ENCODE measurements at places on chromosomes 7 and 10.
A peak's percentile ranks its signal among the peaks of the same experiment; 100 is the strongest.

GRCh38 chr7:51430480-51431086 lies 114.0 kb upstream of the COBL start:
- peak; percentile 2 for DNase-seq

DNA sequence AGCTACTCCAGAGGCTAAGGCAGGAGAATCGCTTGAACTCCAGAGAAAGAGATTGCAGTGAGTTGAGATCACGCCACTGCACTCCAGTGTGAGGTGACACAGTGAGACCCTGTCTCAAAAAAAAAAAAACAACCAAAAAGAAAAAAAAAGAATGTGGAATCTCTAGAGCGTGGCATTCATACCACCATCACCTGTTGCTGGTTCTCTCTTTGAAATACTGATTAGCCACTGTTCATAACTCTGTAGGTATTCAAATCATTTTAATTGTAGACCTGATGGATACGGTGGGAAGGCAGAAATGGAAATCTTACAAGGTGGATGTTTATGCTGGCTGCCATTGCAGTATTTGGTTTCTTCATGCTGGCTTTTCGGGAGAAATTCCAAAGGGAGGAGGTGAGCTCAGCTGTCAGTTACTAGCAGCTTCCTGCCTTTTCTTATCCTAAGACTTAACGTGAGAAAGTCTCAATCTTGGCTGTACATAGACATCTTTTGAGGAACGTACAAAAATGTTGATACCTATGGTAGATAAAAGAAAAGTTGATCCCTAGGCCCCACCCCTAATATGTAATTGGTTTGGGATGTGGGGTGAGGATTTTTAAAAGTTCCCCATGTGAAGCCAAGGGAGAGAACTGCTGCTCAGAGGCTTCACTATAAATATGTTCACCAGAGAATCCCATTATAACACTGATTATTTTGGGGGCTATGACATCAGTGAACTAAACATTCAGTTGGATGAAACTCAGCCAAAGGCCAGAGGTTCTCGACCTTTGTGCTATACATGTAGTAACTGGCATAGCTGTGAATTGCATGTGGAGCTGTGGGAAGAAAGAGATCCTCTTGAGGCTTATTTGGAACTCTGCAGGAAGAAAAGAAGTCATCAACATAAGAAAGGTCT lies 26.9 kb upstream of the MKLN1 start:
- no peak for DNase-seq

DNA sequence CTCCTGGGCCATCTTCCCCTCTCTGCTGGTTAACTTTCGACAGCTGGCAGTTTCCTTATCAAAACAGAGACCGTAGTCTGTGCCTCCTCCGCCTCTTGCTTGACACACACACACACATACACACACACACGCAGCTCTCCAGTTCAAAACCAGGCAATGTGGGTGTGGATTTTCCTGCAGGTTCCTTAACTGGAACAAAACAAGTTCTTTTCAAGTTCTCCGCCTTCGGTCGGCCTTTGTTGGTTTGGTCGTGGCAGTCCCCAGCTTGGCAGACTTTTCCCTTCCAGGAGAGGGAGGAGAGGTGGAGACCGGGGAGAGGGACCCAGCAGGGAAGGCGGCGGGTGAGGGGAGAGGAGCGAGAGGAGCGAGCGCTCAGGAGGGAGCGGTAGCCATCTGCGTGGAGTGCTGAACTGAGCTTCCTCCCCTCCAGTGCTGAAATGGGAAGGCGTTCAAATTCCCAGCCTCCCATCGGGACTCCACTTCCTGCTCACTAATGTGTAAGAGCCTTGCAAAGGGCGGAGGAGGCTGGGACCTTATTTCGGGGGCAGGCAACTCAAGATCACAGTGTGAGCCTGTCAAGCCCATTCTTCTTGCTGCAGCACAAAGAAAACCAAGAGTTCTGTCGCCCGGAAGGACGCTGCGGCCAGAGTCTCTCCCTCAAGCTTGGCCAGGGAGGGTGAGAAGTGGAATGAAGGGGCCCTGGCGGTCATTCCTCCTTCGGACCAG lies 120.6 kb downstream of the PRPF18 start:
- DNase-seq, result no peak

- DNase-seq, result no peak
These were observed 12.6 kb upstream of the OPALIN start for GRCh38 chr10:96371356-96371755.

DNA sequence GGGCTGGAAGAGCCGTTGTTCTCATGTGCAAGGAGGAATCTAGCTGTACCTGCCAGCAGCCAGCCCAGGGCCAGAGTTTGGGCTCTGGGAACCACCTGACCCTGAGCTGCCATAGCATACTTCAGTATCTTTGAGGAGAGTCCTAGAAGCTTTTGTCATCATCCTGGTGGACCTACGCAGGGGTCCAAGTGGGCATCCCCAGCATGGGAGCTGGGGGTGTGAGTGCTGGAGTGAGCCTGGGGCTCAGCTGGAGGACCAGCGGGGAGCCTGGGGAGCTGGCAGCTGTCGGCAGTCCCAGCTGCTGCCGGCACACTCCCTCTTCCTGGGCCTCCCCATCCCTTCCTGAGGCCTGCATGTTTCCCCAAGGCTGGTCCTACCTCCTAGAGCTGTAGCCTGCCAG lies 32.5 kb downstream of the C10orf105 start:
- no peak for DNase-seq

- DNase-seq, result no peak
These were observed 75.6 kb downstream of the MYOF start for GRCh38 chr10:93406364-93407145.

DNA sequence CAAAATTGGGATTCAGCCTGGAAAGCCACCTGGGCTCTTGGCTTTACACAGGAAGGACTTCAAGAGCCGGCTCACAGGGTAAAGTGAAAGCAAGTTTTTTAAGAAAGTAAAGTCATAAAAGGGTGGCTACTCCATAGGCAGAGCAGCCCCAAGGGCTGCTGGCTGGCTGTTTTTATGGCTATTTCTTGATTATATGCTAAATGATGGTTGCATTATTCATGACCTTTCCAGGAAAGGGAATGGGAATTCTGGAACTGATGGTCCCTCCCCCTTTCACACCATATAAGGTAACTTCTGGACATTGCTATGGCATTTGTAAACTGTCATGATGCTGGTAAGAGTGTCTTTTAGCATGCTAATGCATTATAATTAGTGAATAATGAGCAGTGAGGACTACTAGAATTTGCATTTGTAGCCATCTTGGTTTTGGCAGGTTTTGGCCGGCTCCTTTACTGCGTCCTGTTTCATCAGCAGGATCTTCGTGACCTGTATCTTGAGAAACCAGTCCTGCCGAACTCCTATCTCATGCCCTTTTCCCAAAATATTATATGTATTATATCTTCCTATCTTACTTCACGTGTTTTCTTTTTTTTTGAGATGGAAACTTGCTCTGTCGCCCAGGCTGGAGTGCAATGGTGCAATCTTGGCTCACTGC lies 80.5 kb downstream of the HECW1 start:
- DNase-seq, result no peak

- no peak for DNase-seq
These were observed 356.4 kb downstream of the ANKRD7 start for GRCh38 chr7:118580743-118581382.

- DNase-seq, result no peak
These were observed 631.0 kb downstream of the AUTS2 start for GRCh38 chr7:70229242-70229641.

DNA sequence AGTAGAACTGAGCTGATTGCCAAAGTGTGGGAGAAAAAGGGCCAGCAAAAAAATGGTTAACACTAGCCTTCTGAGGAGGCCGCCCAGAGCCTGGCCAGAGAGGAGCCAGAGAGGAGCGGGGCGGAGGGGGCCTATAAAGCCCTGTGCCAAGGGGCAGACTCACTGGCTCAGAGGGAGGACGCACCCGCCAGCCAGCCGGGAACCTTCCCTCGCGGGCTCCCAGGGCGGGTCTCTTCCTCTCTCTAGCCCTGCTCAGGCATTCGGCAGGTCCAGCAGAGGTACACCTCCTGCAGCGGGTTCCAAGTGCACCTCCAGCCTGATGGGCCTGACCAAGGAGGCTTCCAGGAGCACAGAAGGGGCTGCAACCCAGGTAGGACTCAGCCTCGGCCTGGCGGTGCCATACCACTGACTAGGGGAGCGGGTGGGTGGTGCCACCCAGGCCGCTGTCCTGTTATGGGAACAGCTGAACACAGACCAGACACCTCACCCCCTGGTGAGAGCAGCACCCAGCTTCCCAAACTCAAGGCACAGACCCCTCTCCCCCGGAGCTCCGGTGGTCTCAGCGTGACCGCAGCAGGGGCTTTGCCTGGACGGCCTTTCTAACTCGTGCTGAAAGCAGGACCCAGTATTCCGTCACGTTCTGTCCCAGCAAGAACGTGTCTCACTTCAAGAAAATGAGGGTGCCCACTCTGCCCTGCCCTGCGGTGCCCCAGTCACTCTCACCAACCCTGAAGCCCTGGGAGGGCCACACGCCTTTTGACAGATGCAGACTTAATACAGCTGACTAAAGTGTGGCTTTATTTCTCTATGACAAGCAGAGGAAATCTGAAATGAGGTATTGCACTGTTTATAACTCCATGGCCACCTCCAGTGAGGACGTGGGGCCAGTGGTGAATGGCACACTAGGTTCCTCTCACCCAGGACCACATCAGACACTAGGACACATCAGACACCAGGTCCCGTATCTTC lies at the start of gene GPER1:
TSS of gene GPER1 (plus strand) at position 162 of the 969 bp plus-strand sequence. CDS start 3,616 bp downstream, outside the sequence.
- DNase-seq, result no peak

DNA sequence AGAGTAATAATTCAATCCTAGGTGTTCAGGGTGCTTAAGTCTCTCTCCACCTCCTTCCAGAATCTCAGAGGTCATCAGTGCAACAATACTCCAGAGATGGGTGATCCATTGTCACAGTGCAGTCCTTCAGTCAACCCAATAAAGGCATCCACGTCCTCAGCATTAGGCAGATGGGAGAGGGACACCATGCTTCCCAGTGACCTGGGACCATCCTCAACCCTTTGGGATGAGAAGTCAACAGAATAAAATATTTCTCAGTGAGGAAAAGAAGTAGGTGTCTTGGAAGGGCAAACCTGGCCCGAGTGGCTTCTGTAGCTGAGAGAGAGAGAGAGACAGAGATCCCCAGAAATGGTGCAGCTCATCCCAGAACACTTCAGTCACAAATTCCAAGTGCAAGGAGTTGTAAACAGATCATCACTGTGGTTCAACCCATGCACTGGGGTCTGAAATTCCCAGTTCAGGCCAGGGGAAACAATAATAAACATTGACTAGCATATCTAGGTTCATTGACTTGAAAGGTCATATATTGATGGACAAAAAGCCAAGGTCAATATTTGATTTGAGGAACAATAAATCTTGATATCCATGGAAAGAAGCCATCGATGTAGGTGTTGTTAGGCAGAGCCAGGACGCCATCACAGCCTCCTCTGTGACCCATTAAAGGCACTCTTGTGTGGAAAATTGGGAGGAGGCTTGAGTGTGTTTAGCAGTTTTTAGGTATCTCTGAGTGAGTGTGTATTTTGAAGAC lies 256.0 kb upstream of the ZMIZ1 start:
- no peak for DNase-seq

GRCh38 chr10:108757946-108758345 lies 1165.4 kb downstream of the XPNPEP1 start:
- no peak for DNase-seq

GRCh38 chr7:106312099-106312871 lies 27.5 kb upstream of the NAMPT start:
- no peak for DNase-seq

- DNase-seq, result no peak
These were observed 172.3 kb downstream of the CACNB2 start for GRCh38 chr10:18312374-18313139.

- DNase-seq, result no peak
These were observed 549.1 kb downstream of the NXPH1 start for GRCh38 chr7:8982338-8982992.

GRCh38 chr7:99789441-99790070 lies 5.6 kb upstream of the CYP3A4 start:
- DNase-seq, result no peak

- no peak for DNase-seq
These were observed 5.1 kb upstream of the CYP26A1 start for GRCh38 chr10:93068411-93069244.

DNA sequence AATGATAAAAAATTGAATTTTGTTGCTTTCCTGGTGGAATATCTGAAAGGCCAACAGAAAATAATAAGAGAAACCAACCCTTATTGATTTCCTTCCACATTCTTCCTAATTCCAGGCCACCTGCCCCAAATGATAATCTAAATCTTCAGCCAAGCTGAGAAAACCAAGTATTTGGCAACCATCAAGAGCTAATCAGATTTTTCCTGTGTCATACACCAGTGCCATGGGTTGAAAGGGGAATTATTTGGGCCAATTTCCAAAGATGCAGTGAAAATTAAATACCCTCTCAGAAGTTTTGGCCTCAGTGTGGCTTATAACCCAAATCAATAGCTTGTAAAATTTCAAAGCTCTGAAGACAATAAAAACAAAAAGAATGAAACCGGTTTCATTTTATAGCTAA lies 70.4 kb downstream of the DOCK4 start:
- DNase-seq, result no peak

DNA sequence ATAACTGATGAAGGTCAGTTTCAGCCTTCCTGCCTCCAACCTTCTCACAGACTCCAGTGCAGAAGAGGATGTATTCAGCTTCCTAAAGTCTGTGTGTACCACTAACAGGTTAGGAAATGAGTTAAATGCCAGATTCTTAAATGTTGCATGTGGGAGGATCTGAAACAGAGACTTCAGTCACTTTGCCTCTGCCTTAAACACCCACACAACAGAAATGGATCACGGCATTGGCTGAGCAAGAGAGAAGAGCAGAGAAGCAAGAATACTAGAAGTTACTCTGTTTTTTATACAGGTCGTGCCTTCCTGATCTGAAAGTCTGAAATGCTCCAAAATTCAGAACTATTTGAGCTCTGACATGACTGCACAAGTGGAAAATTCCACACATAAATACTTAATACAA lies 98.9 kb upstream of the ARHGAP21 start:
- DNase-seq, result no peak

DNA sequence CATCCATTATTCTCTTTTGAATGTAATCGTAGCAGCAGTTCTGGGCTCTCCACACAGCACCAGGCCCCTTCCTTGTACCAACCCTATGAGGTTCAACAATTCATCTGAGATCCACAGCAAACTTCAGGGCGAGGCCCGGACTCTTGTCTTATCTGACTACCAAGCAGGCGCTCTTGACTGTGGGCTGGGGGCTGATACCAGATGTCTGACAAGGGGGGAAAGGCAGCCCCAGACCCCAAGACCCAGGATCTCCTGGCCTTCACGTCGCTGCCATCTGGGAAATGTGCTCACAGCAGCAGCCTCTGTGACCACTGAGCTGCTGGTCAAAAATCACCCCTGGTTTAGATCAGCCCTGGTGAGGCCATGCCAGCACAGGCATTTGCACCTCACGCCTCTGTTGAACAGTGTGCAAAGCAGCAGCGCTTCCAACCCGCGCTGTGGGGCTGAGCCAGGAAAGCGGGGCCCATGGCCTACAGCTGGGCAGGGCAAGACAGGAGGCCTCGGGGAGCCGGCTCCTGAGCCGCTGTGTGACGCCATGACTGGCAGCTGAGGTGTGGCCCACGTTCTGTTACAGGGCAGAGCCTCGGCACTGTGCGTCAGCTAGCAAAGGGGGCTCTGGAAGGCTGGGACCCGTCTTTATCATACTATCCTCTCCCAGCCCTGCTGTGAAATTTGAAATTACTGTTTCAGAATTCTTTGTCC lies 143.9 kb downstream of the PAXIP1 start:
- no peak for DNase-seq

All from stimulated activated CD8-positive, alpha-beta memory T cell treated with anti-CD3 and anti-CD28 coated beads, Interleukin-7, amount 100 ng/mL, for 4 hours (primary cell).